ENCODE measurements at places on chromosomes 1 and 21. TPM values are rescaled to one million over a fixed set of nuclear protein-coding genes. Genes with fewer than 3 reads are reported as not detected.

GRCh38 chr1:55623311-55623710 is 408.1 kb upstream of the USP24 start:
- peak; percentile 99 for DNase-seq

DNA sequence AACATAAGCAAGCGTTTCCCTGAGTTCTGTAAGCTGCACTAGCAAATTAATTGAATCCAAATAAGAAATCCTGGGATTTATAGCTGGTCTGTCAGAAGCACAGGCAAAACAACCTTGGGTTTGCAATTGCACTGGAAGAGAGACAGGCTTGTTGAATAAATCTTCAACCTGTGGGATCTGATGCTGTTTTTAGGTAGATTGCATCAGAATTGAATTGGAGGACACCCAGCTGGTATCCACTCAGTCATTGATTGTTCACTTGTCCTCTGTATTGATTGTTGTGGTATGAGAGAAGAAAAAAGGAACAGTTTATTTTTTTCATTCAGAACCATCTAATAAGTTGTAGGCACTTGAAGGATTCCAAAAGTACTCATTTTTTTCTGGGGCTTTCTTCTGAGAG is 497.4 kb downstream of the SIPA1L2 start:
- DNase-seq = no peak

GRCh38 chr1:247962911-247963588 is 2.0 kb upstream of the OR2AK2 start:
- DNase-seq = no peak

The SLC35F3 gene
- total RNA-seq = not detected

The KCNH1 gene
- total RNA-seq = not detected

All from fibroblast of the aortic adventitia (primary cell).